ENCODE measurements at places on chromosomes 13 and 19.

DNA sequence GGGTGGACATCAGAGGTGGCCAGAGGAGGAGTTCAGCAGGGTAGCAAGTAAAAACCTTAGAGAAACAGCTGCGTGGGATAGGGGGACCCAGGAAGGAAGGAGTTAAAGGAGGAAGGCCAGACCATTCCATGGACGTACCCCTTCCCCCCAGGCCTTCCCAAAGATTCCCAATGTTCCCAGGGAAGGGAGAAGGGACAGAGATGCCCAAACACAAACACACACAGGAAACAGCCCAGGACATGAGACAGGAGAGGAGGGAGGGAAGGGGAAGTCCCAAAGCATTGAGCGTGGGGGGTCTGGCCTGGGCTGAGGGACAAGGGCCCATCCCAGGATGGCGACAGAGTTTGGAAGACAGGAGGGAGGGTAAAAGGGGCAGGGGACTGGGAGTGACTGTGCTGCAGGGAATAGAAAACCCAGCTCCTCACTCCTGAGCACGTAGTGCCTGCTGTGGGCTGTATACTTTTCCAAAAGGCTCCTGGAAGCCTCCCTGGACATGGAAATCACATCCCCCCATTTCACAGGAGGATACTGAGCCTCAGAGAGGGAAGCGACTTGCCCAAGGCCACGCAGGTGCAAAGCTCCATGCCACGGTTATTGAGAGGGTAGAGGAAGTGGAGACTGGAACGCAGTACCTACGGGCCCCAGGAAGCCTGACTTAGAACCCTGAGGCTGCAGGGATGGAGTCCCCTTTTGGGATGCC, 1.1 kb downstream of the SYDE1 start:
- DNase-seq, result no peak

DNA sequence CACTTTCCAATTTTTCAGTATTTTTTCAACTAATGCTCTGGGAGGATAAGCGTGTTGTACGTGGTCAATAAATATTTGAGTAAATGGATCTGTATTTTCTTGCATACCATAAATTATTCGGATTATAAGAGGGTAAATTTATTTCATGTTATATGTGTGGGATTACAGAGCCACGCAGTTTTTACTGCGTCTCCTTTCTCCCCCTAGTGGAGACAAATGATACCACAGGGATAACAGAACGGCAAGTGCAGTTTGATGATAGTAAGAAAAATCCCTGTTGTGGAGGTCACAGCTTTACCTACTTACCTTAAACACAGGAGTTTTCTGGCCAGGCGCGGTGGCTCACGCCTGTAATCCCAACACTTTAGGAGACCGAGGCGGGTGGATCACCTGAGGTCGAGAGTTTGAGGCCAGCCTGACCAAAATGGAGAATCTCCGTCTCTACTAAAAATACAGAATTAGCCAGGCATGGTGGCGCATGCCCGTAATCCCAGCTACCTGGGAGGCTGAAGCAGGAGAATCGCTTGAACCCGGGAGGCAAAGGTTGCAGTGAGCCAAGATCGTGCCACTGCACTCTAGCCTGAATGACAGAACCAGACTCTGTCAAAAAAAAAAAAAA, 16.8 kb downstream of the MBD3L2B start:
- peak; percentile 54 for DNase-seq

DNA sequence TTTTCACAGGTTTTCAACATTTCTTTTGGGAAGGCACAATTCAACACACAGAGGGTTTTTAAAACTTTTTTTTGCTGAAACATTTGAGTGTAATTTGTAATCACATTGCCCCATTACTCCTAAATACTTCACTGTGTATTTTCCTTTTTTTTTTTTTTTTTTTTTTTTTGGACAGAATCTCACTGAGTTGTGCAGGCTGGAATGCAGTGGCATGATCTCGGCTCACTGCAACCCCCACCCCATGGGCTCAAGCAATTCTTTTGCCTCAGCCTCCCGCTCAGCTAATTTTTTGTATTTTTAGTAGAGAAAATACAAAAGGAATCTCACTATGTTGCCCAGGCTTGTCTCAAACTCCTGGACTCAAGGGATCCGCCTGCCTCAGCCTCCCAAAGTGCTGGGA, 14.8 kb upstream of the DNAJC15 start:
- DNase-seq, result no peak

- no peak for DNase-seq
Measured at GRCh38 chr13:93345770-93346169, 119.2 kb downstream of the GPC6 start.

DNA sequence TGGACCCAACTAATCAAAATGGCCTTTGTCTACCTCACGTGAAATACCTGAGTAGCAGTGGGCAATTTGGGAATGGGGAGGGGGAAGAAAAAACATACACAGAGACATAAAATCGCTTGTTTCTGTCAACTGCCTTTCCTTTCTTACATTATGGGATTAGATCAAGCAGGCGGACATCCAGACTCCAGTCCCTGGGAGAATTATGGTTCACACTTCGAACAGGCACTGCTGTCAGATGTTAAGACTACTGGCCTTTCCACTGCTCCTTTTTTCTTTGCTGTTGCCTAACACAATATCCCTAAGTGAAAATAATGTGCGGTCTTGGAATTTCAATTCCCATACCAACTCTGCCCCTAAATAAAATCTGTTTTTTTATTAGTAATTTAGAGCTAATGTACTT, 1719.7 kb upstream of the SLC10A2 start:
- DNase-seq, result no peak

DNA sequence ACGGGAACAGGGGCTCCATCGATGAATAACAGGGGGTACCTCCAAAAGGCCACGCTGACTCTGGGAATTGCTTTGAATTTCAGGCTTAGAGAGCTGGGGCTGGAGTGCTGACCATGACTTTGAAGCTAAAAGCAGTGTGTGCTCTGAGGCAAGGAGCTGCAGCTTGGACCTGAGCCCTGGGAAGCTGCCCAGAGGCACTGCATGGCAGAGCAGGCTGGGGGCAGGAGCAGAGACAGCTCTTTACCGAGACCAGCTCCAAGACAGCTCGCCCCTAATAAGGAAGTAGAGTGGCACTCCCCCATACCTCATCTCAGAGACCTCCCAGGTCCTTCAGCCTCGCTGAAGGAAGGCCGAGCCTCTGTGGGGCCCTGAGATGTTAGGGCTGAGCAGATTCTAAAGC, 200.2 kb downstream of the COL4A1 start:
- DNase-seq, result no peak

- no peak for DNase-seq
Measured at GRCh38 chr13:80348314-80348713, 7.4 kb upstream of the SPRY2 start.

DNA sequence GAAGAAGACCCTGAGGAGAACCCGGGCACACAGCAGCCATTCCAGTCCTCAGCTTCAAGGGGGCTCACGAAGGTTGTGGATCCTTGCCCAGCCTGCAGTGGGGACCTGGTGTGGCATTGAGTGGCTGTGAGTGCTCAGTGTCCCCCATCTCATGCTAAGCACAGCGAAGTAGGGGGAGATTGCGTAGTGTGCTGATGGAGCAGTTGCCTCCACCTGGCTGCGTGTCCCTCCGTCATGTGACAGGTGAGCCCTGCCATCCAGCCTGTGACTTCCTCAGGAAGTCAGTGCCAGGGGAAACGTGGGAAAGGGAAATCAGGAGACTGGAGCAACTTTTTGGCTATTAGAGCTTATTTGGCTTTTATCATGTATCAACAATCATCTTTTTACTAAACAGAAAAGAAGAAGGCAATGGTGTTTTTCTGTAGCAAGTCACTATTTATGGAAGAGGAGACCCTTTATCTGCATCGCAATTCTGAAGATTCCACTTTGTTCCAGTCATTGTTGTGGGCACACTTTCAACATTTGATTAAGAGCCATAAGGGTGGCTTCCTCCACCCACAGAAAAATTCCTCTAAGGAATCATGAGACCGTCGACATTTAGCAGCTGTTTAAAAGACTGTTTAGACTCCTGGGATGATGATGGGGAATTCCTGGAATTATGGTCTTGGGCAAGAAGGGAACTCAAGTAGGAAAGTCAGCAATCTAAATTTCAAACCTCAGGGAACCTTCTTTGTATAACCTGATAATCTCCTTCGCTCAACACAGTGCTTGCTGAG, 126.8 kb upstream of the SPATA13 start:
- DNase-seq, result no peak

GRCh38 chr13:35769812-35770211, 293.3 kb upstream of the MAB21L1 start:
- no peak for DNase-seq

DNA sequence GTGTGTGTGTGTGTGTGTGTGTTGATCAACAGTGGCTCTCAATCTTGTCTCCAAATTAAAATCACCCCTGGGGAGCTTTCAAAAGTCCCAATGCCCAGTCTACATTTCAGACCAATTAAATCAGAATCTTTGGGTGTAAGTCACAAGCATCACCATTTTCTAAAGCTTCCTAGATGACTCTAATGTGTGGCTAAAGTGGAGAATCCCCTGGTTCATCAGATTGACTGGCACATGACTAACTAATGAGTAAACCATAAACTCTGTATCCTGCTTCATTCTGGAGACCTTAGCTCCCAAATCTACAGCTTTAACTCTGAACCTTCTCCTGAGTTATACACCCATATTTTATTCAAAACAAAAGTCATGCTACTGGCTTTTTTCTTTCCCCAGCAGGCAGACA, 131.3 kb downstream of the SUCLA2 start:
- DNase-seq, result no peak

DNA sequence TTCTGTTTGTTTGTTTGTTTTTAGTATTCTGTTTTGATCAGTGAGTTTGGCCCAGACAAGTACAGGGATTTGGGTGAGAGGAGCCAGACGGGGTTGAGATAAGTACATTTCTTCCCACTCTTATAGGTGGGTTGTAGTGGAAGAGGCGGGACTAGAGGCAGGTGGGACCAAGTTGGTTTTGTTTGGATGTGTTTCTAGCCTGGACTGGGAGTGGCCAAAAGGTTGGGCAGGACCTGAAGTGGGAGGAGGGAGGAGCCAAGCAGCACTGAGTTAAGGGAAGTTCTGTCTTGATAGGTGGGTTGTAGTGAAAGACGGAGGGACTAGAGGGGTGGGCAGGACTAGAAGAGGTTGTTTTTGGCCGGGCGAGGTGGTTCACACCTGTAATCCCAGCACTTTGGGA, 9.0 kb downstream of the DNASE2 start:
- no peak for DNase-seq

DNA sequence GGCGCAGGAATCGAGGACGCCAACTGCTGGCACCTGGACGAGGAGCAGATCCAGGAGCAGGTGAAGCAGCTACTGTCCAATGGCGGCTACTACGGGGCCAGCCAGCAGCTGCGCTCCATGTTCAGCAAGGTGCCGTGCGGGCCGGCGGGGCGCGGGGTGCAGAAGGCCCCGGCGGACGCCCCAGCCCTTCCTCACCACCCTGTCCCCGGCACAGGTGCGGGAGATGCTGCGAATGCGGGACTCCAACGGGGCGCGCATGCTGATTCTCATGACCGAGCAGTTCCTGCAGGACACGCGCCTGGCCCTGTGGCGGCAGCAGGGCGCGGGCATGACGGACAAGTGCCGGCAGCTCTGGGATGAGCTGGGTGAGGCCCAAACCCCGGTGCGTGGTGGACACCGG, 13.6 kb downstream of the ZSWIM4 start:
- DNase-seq, result no peak

DNA sequence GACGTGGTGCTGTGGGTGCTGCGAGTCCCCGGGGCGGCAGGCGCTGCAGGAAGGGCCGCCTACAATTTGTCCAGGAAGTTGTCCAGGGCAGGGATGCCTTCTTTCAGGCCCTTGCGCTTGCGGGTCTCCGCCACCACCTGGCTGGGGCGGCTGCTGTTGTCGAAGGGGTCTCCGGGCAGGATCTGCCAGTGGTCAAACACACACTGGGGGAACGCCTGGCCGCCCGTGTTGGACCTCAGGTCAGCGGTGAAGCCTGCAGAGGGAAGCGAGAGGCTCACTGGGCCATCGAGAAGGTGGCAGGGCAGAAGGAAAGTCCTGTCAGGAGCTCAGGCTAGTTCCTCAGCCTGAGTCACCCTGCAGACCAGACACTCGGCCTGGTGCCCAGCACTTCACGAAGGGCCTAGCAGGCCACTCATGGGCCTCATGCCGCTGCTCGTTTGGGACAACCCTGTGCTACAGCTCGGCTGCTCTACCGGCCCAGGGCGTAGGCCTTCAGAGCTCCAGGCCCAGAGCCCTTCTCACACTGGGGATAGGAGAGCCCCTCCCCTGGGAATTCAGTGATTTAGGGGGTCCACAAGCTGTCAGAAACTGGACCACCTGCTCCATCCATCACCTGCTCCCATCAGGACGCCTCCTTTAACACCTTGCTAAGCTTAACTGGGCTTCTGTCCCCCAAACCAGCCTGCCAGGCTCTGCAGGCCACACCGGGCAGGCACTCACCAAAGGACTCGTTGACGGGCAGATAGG, 5.8 kb upstream of the DAPK3 start:
- DNase-seq, result no peak

DNA sequence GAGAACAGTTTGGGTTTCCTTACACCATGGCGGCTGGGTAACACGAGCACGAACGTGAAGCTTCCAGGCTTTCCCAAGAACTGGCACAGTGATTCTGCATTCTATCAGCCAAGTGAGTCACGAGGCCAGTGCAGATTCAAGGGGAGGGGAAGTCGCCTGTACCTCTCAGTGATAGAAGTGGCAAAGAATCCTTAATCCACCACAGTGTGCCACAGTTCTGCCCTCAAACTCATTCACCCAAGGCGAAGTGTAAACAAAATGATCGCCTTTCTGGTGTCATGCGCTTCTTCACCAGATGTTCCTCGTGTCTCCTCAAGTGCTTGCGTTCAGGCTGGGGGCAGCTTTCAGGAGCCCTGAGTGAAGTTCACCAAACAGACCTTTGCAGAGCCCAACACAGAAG, 24.9 kb upstream of the AMER2 start:
- no peak for DNase-seq

- no peak for DNase-seq
Measured at GRCh38 chr13:74174810-74175209, 40.6 kb upstream of the KLF12 start.

DNA sequence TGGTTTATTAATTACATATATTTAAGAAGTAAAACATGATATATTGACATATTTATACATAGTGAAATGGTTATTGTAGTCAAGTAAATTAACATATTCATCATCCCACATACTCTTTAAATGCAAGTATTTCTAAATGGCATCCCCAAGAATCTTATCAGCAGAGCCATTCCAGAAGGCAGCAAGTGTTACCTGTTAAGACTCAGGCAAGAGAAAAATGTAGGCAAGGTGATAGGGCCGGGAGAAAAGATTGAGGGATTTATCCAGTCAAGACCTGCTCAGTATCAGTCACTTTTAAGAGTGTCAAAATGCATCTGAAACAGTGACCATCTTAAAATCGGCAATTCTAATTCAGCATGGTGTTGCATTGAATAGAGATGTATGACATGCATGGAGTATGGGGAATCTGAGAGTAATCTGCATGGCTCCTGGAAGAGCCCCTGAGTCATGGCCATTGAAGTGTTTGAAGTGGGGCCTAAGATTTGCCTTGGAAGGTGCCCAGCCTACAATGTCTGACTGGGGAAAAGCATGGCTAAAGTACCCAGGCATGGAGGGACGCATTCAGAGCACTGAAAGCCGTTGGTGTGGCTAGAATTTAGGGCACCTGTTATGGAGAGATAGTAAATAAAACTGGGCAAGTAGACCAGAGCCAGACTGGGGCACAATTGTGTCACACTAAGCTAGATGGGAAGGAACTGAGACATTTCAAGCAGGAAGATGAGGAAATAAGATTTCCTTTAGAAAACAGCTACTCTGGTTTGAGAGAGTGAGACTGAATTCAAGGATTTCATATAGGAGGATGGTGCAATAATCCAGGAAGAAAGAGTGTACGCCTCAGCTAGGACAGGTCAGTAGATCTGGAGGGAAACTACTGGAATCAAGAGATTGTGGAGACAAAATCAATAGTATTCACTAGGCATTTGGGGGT, 25.0 kb upstream of the C1QTNF9B start:
- no peak for DNase-seq

GRCh38 chr13:101455863-101456262, 3.4 kb downstream of the ITGBL1 start:
- no peak for DNase-seq

GRCh38 chr13:30618186-30618929, 638 bp downstream of the USPL1 start:
- DNase-seq, result no peak

Data from A673 (cell line).